ENCODE measurements at places on chromosomes 16 and 17. TPM values are rescaled to one million over a fixed set of nuclear protein-coding genes. Genes with fewer than 3 reads are reported as not detected.

SYNGR3 gene
- 71.0 TPM for total RNA-seq

CYGB gene
- 9.0 TPM for total RNA-seq

KCNJ18 gene
- not detected for total RNA-seq

HEATR9 gene
- total RNA-seq, result not detected

KRT14 gene
- 4.9 TPM for total RNA-seq

SDR42E2 gene
- not detected for total RNA-seq

ULK2 gene
- 35.2 TPM for total RNA-seq

MPO gene
- 6.0 TPM for total RNA-seq

HOXB7 gene
- 16.6 TPM for total RNA-seq
